ENCODE measurements at places on chromosomes 1 and 21. TPM values are rescaled to one million over a fixed set of nuclear protein-coding genes. Genes with fewer than 3 reads are reported as not detected.

The C1orf21 gene
- 53.7 TPM for total RNA-seq

The SPRR1B gene
- total RNA-seq, result 274 TPM

The BRINP3 gene
- total RNA-seq, result 8.1 TPM

The GBP5 gene
- 0.56 TPM for total RNA-seq

The KRTAP7-1 gene
- not detected for total RNA-seq

The ZNF648 gene
- 0.34 TPM for total RNA-seq

The FNDC7 gene
- total RNA-seq, result not detected

DNA sequence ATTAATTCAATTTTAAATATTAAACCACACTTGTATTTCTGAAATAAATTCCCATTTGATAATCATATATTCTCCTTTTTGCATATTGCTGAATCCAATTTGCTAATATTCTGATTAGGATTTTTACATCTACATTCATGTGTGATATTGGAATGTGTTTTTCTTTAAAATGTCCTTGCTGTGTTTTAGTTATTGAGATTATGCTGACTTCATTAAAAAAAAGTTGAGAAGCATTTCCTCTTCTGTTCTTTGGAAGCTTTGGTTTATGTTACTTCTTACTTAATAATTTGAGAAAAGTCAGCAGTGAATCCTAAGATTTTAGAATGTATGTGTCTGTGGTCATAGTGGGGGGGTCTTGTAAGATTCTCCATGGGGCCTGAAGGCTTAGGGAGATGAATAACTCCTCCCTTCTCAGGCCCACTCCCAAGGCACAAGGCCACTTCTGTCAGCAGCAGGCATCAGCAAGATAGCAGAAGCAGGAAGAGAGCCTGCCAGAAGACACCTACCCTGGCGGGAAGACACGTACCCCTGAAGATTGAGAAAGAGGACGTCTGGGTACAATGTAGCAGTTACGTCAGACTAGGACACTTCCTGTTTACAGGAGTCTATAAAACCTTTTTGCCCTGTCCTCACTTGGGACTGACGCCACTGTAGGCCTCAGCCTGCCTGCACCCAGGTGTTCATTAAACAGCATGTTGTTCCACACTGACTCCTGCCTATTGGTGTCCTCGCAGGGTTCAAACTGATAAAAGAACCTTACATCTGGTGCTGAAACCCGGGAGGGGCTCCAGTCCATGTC lies 56.9 kb downstream of the ODF2L start:
- H3K27ac ChIP-seq, result no peak overlapping the region
- H3K4me1 ChIP-seq, result no peaks in the 10 kb centered on the region
- H3K4me3 ChIP-seq, result no peak overlapping the region
- H3K36me3 ChIP-seq, result no peaks in the 10 kb centered on the region
- DNase-seq, result no peak
- no peaks in the 10 kb centered on the region for H3K27me3 ChIP-seq

GRCh38 chr21:34833465-34833864 lies 164.7 kb downstream of the CLIC6 start:
- peaks cover 4% of the 10 kb centered on the region for H3K27me3 ChIP-seq
- no peak for DNase-seq
- peaks cover 6% of the 10 kb centered on the region for H3K4me1 ChIP-seq
- no peak overlapping the region for H3K4me3 ChIP-seq
- peaks cover 4% of the 10 kb centered on the region for H3K36me3 ChIP-seq

DNA sequence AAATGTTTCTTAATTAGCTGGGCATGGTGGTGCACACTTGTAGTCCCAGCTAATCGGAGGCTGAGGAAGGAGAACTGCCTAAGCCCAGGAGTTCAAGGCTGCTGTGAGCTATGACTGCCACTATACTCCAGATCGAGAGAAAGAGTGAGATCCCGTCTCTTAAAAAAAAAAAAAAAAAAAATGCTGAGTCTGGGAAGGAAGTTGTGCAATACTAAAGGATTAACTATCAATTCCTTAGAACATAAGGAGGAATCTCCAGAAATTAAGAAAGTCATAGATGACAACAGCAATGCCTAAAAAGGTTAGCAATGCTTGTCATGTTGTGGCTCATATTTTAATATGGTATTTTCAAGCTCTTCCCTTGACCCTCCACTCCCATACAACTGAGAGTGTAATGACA lies 5.3 kb downstream of the LUZP1 start:
- H3K27ac ChIP-seq, result no peak overlapping the region
- DNase-seq, result no peak
- H3K4me1 ChIP-seq, result peaks cover 29% of the 10 kb centered on the region
- H3K4me3 ChIP-seq, result no peak overlapping the region
- H3K36me3 ChIP-seq, result peaks cover 4% of the 10 kb centered on the region

- DNase-seq, result no peak
- H3K27me3 ChIP-seq, result peaks cover 9% of the 10 kb centered on the region
- H3K4me3 ChIP-seq, result no peak overlapping the region
- no peak overlapping the region for H3K27ac ChIP-seq
- H3K36me3 ChIP-seq, result no peaks in the 10 kb centered on the region
Measured at GRCh38 chr21:44753357-44753756, 42.0 kb upstream of the TSPEAR start.

GRCh38 chr1:224852901-224853568 lies 76.4 kb upstream of the DNAH14 start:
- no peak overlapping the region for H3K27ac ChIP-seq
- H3K4me3 ChIP-seq, result no peak overlapping the region
- peaks cover 9% of the 10 kb centered on the region for H3K27me3 ChIP-seq
- peaks cover 5% of the 10 kb centered on the region for H3K4me1 ChIP-seq

- no peak for DNase-seq
- H3K27ac ChIP-seq, result no peak overlapping the region
- H3K27me3 ChIP-seq, result peaks cover 13% of the 10 kb centered on the region
- H3K36me3 ChIP-seq, result no peaks in the 10 kb centered on the region
- H3K4me3 ChIP-seq, result no peak overlapping the region
- peaks cover 8% of the 10 kb centered on the region for H3K4me1 ChIP-seq
Measured at GRCh38 chr21:44751186-44751798, 39.9 kb upstream of the TSPEAR start.

- no peak for DNase-seq
- no peak overlapping the region for H3K27ac ChIP-seq
- H3K36me3 ChIP-seq, result peaks cover 4% of the 10 kb centered on the region
Measured at GRCh38 chr1:61202854-61203598, 120.7 kb downstream of the NFIA start.

- no peak for DNase-seq
- H3K27me3 ChIP-seq, result peaks cover 46% of the 10 kb centered on the region
- no peak overlapping the region for H3K27ac ChIP-seq
- H3K4me1 ChIP-seq, result peaks cover 12% of the 10 kb centered on the region
- no peaks in the 10 kb centered on the region for H3K36me3 ChIP-seq
Measured at GRCh38 chr1:162026881-162027280, 3.2 kb upstream of the OLFML2B start.

- no peaks in the 10 kb centered on the region for H3K4me1 ChIP-seq
- DNase-seq, result no peak
- H3K27me3 ChIP-seq, result no peaks in the 10 kb centered on the region
- H3K27ac ChIP-seq, result no peak overlapping the region
- peaks cover 34% of the 10 kb centered on the region for H3K36me3 ChIP-seq
Measured at GRCh38 chr1:172581779-172582178, 48.8 kb downstream of the SUCO start.

DNA sequence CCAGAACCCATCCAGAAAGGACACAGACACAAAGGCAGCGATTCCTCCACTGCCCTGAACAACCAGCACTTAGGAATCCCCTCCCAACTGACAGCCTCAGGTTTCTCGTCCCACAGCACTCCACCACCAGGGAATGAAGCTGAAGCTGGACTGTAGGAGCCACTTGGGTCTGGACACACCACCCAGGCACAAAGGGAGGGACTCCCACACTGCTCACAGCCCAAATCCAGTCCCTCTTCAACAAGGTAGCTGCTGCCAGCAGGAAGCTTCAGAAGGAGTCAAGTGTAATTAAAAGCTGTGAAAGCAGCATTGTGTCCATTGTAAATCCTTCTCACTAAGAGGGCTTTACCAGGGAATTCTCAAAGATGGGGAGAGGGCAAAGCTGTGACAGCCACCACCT lies 29.0 kb downstream of the LMX1A start:
- no peak overlapping the region for H3K27ac ChIP-seq
- no peaks in the 10 kb centered on the region for H3K36me3 ChIP-seq
- H3K27me3 ChIP-seq, result peaks cover 24% of the 10 kb centered on the region
- peaks cover 34% of the 10 kb centered on the region for H3K4me1 ChIP-seq
- H3K4me3 ChIP-seq, result no peak overlapping the region
- no peak for DNase-seq

DNA sequence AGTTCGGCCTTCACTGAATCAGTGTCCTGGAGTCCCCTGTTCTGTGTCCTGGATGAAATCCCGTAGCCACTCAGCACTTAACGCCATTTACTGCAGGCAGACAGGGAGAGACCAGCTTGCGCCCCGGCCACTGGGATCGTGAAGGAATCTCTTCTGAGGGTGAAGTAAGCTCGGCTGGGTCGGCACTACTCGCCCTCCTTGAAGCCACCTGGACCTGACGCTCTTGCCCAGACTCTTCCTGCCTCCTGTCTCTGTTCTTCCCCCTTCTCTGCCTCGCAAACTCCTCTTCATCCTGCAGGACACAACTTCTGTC lies 99.9 kb upstream of the ZBTB40 start:
- peaks cover 37% of the 10 kb centered on the region for H3K4me1 ChIP-seq
- no peaks in the 10 kb centered on the region for H3K36me3 ChIP-seq
- no peak overlapping the region for H3K27ac ChIP-seq
- DNase-seq, result no peak

GRCh38 chr1:38285807-38286530 lies 239.4 kb upstream of the POU3F1 start:
- no peaks in the 10 kb centered on the region for H3K36me3 ChIP-seq
- H3K4me1 ChIP-seq, result no peaks in the 10 kb centered on the region
- H3K27me3 ChIP-seq, result peaks cover 28% of the 10 kb centered on the region
- H3K4me3 ChIP-seq, result no peak overlapping the region

- peaks cover 3% of the 10 kb centered on the region for H3K36me3 ChIP-seq
- H3K27ac ChIP-seq, result no peak overlapping the region
- H3K4me1 ChIP-seq, result no peaks in the 10 kb centered on the region
- no peaks in the 10 kb centered on the region for H3K27me3 ChIP-seq
- DNase-seq, result no peak
Measured at GRCh38 chr1:1312450-1313314, 4.3 kb downstream of the PUSL1 start.
